Astrocyte (in vitro differentiated cells and primary cell): ENCODE measurements at places on chromosomes 3 and 15.
A peak's percentile ranks its signal among the peaks of the same experiment; 100 is the strongest.

DNA sequence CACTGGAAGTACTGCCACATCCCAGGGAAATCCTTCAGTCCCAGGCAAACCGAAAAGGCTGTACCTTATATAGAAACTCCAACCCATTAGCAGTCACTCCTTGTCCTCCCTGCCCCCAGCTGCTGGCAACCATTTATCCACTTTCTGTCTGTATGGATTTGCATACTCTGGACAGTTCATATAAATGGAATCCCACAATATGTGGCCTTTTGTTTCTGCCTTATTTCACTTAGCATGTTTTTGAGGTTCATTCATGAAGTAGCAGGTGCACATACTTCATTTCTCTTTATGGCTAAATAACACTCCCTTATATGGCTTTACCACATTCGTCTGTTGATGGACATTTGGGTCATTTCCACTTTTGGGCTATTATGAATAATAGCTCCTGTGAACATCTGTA is 51.6 kb upstream of the CMTM8 start:
- no peak for DNase-seq

- peak; percentile 63 for DNase-seq
Observed at GRCh38 chr15:100131321-100132224, 210.2 kb downstream of the ADAMTS17 start.

GRCh38 chr15:44656913-44657312 is 6.5 kb downstream of the SPG11 start:
- DNase-seq: no peak

DNA sequence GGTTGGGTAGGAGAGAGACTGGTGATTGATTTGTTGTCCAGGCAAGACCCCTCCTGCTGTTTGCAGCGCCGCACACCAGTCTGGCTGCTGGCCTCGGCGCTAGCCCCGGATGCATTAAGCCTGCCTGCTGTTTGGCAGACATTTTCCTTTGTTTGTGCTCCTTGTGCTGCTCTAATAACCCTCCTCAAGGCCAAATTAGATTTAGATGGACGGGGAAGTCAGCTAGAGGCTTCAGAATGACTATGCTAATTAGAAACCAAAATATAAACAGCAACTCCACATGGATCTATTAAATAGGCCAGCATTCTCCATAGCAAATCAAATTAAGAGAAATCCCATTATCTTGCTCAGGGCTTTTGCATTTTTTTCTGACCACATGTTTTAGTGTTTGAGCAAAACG is 445.2 kb downstream of the SQOR start:
- DNase-seq: no peak

DNA sequence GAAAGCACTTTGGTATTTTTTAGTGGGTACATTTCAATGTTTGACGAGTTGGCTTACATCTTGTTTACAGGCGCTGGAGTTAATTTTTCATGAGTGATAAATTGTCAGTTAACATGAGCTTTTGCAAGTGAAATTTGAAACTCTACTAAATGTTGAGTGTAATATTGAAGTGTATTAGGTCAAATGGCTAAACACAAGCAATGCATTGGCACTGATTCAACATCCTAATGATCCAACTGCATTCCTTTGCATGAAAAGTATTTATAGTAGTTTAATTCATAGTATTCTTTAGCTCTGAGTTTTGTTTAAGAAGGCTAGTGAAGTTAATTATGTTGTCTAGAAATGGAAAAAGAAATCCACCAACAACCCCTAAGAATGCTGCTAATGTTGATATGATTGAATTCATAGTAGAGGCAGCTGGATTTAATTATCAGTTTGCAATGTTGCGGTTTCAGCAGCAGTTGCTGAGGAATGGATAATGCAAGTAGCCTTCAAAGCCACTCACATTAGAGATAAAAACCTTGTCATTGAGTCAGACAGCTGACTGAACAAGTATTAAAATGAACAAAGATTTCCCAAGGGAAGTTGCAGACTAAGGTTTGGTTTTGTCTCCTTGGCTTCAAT is 245.6 kb upstream of the GOLIM4 start:
- peak; percentile 94 for DNase-seq

GRCh38 chr15:36106640-36107335 is 472.6 kb upstream of the CDIN1 start:
- peak; percentile 20 for DNase-seq

GRCh38 chr3:107184375-107184774 is 192.9 kb upstream of the CCDC54 start:
- no peak for DNase-seq

- no peak for DNase-seq
Observed at GRCh38 chr15:74549816-74550215, 8.8 kb downstream of the ARID3B start.

GRCh38 chr15:79037848-79038247 is 52.7 kb downstream of the RASGRF1 start:
- DNase-seq: no peak

DNA sequence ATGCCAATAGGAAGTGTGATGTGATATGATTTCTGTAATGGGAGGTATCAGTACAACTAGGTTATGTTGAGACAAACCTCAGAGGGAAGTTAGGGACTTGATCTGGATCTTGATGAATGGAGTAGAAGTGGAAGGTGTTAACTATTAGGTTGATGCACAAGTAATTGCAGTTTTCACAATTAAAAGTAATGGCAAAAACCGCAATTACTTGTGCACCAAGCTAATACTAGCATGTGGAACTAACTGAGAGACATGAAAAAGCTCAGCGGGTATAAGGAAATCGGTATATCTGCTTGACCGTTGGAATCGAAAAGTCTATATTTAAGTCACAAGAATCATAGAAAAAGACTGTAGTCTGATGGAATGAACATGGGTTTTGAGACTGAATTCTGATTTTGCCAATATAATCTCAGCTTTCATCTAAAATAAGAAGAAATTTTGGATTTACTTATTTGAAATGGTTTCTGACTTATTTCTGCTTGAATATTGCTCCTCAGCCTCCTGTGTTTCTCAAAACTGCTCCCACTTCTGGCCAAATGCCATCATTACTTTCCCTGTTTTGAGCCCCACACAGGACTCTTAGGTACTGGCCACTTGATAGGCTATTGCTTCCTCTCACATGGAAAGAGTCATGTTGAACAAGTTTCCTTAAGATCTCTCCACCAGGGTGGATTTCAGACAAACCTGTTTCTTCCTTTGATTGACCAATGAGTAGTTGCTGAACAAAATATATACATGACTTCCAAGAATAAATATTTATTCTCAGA is 271.5 kb upstream of the COL8A1 start:
- DNase-seq: no peak

- no peak for DNase-seq
Observed at GRCh38 chr15:47716516-47716915, 789 bp upstream of the SEMA6D start.

DNA sequence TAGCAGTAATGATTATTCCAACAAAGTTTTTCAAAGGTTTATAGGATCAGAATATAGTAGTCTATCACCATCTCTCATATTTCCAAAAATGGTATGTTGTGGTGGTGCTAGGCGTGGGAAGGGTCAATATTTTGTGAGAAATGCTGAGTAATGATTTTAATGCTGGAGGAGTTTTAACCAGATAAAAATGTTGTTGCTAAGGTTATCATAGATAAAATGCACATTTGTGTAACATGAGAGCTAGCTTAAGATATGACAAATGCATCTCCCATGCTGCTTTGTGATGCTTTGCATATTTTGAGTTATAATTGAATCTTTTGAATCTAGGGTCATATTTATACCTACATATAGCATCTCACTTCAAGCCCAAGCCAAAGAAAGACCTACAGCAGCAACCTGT is 103.9 kb upstream of the ROBO1 start:
- peak; percentile 62 for DNase-seq
